ENCODE measurements at places on chromosomes 2 and 18.
A peak's percentile ranks its signal among the peaks of the same experiment; 100 is the strongest.

DNA sequence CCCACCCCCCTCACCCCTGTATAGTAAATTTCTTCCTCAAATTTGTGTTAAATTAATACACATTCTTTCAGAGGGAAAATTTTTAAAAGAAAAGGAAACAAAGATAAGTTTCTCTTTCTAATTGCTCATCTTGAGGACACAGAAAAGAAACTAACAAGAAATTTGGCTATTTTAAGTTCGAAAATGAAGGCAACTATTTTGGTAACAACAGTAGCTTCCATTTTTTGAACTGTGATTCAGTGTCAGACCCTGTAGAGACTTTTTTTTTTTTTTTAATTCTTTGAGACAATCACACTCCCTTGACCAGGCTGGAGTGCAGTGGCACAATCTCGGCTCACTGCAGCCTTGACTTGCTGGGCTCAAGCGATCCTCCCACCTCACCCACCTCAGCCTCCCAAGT, 194.9 kb downstream of the SS18 start:
- no peak for DNase-seq

DNA sequence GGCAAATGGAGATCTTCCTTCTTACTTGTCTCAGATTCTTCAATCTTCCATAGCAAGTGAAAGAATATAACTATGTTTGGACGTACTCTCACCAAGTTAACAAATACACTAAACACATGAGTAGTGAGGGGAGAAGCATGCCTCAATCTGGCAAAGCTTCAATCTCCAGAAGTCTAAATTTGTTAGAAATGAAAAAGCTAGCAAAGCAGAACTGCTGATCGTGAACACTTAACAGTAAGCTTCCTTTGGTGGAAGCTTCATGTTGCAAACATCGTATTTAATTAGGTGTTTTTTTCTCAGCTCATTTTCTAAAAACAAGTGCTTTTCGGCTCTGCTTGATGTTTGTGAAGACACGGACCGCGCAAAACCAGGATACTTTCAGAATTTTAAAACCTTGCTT, 12.7 kb upstream of the SCN1A start:
- DNase-seq: no peak

DNA sequence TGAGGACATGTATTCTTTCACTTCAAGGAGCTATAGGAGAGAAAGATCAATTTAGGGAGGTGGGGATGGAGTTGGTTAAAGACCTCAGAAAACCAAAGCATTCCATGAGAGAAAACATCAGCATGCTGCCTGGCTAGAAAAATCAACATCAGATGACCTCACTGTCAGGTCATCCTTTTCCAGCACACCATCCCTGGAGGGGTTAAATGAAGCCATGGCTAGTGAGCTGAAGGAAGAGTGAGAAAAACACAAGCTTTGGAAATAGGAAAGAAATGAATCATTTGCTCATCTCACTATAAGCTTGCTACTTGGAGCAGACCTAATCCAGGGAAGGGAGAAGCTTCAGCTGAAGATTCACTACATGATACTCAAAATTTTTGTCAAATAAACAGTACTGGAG, 109.5 kb upstream of the ITGB6 start:
- DNase-seq: no peak

GRCh38 chr2:161250864-161251436, 57.3 kb upstream of the PSMD14 start:
- DNase-seq: no peak

DNA sequence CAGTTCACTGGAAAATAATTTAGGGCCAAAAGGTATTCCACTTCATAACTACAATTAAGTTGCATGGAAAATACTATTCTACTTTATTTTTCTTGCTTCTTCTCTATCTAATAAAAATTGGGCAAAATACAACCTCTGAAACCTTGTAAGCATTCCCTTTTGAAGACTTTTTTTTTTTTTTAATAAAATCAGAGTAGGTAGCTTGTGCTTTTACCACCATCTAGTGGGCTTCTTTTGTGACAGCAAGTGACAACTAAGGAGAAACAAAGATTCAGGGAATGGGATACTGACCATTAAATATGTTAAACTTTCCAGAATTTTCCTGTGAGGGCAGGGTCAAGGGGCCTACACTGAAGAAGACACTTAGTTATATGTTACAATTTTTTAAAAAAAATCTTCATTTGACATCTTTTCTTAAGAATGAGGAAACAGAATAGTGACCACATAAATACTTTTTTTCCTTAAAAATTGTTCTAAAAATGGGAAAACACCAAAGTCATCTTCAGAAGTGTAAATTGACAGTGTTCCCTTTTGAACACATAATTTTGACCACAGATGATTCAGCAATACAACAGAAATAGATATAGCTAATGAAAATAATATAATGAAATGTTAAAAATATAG, 1183.2 kb upstream of the ACVR2A start:
- peak; percentile 12 for DNase-seq

DNA sequence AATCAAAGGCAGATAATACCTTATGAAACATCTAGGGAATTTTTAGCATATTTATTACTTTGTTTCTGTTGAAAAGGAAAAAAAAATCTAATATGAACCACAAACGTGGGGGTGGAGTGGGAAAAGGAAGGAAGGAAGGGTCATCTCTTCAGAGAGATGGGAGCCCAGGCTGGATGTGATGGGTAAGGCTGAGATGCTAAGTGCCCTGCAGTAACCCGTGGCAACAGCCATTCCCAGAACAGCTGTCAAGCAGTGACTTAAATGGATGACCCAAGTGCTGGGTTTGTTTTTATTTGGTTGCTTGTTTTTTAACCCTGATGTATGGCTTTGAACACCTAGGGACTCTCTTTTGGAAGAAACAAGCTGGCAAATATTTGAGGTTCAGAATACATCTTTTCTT, 50.7 kb upstream of the KLF7 start:
- DNase-seq: no peak

- DNase-seq: no peak
Measured at GRCh38 chr2:167814881-167815718, 432.3 kb downstream of the STK39 start.

DNA sequence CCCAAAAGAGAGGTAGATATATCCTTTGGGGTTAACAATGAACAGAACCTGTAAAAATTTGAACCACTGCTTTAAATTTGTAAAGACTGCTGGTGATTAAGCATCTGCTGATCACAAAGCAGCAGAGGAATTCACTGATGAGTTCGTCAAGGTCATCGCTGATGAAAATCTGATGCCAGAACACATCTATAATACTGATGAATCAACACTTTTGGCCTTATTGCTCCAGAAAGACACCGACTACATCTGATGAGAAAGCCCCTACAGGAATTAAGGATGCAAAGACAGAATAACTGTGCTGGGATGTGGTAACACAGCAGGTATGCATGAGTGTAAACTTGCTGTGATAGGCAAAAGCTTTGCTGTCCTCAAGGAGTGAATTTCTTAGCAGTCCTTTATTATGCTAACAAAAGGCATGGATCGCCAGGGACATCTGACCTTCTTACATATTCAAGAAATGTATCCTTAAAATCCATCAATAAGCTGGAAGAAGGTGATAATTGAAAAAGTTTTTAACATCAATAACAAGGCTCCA, 30.5 kb upstream of the SGPP2 start:
- DNase-seq: no peak

- no peak for DNase-seq
Measured at GRCh38 chr2:63044362-63045327, 6.0 kb upstream of the OTX1 start.

GRCh38 chr18:43797347-43797746, 520.1 kb upstream of the SYT4 start:
- no peak for DNase-seq

GRCh38 chr2:70561893-70562292, 8.3 kb upstream of the TGFA start:
- DNase-seq: no peak

DNA sequence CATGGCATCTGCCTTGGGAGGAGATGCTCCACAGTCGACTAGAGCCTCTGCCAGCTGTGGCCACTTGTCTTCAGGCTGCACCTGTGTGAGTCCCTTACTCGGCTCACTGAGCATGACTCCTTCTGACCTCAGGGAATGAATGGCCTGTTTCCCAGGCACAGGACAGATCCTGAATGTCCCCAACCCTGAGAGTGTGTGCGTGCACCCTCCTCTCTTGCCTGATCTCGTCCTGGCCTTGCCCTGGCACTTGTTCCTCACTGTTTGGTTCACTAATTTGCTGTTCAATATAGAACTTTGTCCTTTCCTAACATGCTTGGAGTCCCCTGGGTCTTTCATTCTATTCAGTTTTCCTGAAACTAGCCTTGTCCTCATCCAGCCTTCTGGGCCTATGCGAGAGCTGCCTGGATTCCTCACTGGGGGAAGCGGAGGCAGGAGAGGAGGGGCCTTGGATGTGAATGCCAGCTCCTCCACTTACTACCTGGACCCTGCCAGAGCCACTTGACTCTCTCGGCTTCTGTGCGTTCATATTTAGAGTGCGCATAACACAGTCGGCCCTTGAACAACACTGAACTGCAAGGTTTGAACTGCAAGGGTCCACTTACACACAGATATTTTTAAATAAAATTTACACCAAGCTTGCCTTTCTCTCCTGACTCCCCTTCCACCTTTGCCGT, 184.8 kb downstream of the ACKR3 start:
- DNase-seq: no peak

DNA sequence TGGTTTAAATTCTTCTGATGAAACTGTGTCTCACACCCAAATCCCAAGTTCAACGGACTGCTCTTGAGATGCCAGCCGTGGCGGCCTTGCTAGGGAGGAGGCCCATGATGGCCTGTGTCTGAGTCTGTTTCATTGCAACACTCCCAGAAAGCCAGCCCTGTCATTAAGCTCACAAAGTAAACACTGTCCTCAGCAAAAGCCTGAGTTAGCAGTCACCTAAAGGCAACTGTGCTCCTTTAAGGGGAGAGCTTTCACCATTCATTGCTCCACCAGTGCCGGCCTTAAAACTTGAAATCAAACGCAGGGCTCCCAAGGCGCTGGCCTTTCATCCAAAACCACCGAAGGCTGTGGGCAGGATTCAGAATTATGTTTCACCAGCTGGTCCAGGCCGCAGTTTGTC, 42.5 kb upstream of the PPP1CB start:
- DNase-seq: no peak

GRCh38 chr2:14647714-14648113, 15.2 kb downstream of the LRATD1 start:
- DNase-seq: no peak

GRCh38 chr2:120486946-120487345, 141.0 kb downstream of the INHBB start:
- DNase-seq: no peak

DNA sequence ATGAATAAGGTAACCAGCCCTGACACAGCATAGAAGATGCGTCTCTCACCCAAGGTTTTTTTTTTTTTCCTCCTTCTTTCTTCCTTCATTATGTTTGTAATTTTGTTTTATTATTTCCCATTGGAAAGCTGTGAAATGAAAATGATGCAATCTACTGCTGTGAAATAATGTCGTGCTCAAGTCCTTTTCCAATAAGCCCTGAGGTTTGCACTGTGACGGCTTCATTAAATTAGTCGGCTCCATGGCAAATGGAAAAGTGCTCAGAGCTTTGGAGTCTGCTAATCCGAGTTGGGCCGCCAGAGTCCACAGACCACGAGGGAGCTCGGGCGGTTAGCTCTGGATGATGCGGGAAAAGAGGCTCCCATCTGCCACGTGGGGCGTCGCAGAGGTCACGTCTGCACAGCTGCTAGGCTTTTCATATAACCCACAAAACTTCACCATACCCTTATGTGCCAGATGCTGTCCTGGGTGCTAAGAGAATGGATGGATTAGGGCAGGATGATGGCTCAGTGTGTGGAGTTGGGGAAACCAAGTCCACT, 92.3 kb upstream of the CAPN13 start:
- DNase-seq: no peak

DNA sequence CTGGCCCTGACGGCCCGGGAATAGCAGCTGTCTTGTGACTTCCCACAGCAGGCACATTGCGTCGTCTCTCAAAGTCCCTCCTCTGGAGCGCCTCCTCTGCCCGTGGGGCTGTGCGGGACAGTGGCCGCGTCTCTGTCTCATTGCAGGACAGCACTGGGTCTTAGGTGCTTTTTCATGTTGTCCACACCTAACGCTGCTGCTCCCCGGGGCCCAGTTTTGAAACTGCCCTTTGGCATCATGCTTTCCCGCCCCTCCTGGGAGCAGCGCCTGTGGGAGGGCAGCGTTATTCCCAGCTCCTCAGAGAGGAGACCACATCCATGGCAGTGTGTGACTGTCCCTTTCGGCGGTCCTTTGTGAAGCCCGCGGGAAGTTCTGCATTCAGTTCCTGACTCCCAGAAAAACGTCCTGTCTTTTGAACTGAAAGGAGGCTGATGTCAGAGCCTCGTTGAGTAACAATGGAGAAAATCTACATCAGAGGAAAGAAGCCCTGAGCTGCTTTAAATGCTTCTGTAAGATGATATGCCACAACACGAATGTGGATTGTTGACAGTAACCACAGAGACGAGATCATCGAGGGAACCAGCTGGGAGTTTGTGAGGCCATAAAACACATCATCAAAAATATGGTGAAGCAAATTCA, 226.0 kb downstream of the FAM210A start:
- peak; percentile 68 for DNase-seq

GRCh38 chr2:101256316-101256715, 3.6 kb downstream of the CNOT11 start:
- DNase-seq: no peak

DNA sequence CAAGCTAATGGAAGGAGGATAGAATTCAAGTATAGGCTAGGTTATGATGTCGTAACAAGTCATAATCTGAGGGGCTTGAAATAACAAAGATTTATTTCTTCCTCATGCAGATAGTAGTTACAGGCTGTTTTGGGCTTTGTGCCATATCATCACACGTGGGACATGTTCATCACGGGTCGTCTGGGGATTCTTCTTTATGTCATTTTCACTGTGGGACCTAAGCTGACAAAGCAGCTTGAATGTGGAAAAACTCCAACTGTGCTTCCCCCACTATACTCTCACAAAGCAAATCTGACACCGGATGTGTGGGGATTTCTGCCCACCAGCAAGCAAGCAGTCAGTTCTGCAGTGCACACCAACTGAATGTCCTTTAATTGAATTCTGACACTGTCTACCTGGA, 124.8 kb downstream of the LTBP1 start:
- no peak for DNase-seq

- no peak for DNase-seq
Measured at GRCh38 chr2:40128796-40129195, 323.1 kb downstream of the SLC8A1 start.

DNA sequence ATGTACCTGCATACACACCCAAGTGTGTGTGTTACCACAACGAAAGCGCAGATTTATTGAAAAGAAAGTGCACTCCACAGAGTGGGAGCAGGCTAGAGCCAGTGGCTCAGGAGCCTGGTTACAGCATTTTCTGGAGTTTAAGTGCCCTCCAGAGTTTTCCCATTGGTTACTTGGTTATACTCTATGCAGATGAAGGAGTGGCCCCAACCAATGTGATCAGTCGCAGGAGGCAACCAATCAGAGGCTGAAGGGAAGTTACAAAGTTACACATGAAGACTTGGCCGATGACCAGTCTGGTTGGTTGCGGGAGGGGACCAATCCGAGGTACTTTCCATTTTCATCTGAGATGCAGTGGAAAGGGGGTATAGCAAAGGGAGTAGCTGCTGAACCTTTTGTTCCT, 13.5 kb upstream of the PRLH start:
- no peak for DNase-seq

Data from GM04504 (cell line).